ENCODE measurements at places on chromosomes 4 and X.

DNA sequence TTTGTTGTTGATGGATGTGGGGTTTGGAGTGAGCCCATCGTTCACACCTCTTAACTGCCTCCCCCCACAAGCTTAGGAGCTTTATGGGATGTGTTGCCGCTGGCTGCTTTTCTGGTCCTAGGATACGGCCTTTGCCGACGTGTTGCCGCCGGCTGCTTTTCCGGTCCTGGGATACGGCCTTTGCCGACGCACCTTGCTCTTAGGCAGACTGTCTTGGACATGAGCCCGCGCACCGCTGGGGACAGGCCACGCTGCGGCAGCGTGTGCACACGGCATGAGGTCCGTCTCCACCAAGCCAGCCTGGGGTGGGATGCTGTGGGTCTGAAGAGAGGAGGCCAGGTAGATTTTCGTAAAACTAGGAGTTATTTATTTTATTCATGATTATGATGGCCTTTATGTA, 14.2 kb downstream of the RGS12 start:
- no peak for DNase-seq

GRCh38 chr4:127629371-127629770, 3.4 kb upstream of the INTU start:
- DNase-seq: no peak

DNA sequence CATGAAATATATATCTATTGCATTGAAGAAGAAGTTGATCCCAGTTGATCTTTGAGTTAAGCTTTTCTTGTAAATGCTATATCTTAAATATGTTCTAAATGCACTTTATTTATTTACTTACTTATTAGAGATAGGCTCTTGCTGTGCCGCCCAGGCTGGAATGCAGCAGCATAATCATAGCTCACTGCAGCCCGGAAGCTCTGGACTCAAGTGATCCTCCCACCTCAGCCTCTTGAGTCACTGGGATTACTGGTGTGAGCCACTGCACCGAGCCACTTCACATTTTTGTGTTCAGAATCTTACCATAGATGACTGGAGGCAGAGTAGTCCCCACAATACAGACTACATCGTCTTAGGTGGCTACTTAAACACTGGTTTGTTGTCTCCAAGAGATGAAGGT, 324.3 kb upstream of the SLIT2 start:
- no peak for DNase-seq

DNA sequence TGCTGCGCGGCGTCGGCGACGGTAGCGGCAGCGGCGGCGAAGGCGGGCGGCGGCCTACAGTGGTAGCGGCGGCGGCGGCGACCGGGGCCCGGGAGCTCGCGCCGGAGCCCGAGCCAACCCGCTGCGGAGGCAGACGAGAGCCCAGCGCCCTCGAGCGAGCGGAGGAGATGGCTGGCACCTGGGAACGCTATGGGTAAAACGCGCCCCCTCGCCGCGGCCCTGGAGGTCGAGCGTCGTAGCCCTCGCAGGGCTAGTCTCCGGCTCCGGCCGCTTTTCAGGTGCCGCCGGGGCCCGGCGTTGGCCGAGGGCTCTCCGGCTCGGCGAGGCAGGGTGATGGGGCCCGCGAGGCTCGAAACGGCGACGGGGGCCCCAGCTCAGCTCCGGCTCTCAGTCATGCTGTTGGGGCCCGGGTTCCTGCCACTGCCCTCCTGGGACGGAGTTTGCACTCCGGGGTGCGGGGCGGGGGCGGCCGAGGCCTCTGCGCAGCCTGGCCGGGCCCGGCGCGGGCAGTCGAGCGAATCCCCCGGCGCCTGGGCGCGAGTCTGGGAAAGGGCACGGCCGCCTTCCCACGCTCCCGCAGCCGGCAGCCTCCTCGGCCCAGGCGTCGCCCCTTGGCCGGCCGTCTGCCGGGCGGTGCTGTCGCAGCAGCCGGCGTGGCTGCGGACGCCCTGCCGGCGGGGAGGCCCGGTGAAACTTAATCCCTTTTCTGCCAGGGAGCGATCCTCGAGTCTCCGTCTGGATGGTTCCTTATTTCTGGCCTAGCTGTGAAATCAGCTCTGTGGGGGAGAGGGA, 768 bp downstream of the MID2 start:
- DNase-seq: peak; percentile 1

- no peak for DNase-seq
These were observed 9.3 kb downstream of the TMEM165 start for GRCh38 chr4:55405073-55405472.

GRCh38 chrX:102154900-102155805, 624 bp downstream of the BEX5 start:
- no peak for DNase-seq

DNA sequence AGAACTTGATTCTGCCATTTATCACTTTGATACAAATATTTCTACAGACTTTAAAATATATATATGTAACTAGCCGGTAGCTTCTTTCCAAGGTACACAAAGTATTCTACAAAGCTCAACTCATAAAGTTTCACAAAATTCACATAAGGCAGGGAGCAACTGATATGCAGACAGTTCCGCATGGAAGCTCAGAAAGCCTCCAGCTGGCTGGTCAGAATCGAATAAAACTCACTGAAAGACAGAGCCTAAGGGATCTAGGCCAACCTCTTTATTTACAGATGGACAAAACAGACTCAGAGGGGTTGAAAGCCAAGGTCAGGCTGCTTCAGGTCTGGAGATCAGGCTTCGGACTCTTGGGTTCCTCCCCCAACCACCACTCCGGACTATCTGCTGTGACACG, 130.2 kb downstream of the DCTD start:
- no peak for DNase-seq

GRCh38 chrX:71525316-71525715, 7.6 kb upstream of the OGT start:
- DNase-seq: no peak

- no peak for DNase-seq
These were observed 12.2 kb upstream of the ASMTL start for GRCh38 chrX:1464971-1465285.

DNA sequence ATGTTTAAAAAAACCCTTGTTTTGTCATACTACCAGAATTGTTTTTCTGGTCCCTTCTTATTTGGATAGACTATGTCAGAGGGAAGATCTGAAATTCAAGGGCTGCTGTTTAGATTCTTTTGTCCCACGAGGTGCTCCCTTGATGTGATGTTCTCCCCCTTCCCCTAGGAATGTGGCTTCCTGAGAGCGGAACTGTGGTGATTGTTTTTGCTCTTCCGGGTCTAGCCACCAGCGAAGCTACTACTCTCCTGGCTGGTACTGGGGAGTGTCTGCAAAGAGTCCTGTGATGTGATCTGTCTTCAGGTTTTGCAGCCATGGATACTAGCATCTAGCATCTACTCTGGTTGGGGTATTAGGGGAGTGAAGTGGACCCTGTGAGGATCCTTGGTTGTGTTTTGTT, 271.1 kb downstream of the DCAF12L2 start:
- DNase-seq: no peak

- no peak for DNase-seq
These were observed 1415.6 kb upstream of the PCDH7 start for GRCh38 chr4:29304595-29304994.

GRCh38 chrX:106999002-106999975, 723 bp downstream of the MORC4 start:
- no peak for DNase-seq

DNA sequence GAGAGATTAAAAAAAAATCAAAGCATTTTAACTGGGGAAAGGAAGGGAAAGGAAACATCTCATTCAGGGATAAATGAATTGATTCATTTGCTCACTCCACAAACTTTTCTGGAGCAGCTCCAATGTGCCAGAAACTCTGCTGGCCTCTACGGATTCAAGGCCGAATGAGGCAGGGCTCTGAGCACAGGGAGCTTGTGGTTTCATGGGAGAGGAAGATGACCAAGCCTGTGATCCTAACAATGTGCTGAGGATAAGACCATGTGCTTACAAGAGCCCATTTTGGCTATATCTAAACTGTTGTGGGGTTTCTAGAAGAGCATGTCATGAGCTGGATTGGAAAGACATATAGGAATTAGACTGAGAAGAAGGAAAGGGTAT, 137.5 kb downstream of the ZNF674 start:
- DNase-seq: no peak

GRCh38 chr4:2222838-2223237, 19.1 kb downstream of the HAUS3 start:
- no peak for DNase-seq

- no peak for DNase-seq
These were observed 287.4 kb downstream of the SMARCA1 start for GRCh38 chrX:129235903-129236302.
